Caco-2 (cell line): ENCODE measurements at places on chromosomes 16 and 17.

GRCh38 chr17:10499950-10500349 is 18.4 kb downstream of the MYH1 start:
- no peak for DNase-seq
- no peaks in the 10 kb centered on the region for H3K36me3 ChIP-seq
- H3K27ac ChIP-seq: no peak overlapping the region
- no peaks in the 10 kb centered on the region for H3K4me1 ChIP-seq

DNA sequence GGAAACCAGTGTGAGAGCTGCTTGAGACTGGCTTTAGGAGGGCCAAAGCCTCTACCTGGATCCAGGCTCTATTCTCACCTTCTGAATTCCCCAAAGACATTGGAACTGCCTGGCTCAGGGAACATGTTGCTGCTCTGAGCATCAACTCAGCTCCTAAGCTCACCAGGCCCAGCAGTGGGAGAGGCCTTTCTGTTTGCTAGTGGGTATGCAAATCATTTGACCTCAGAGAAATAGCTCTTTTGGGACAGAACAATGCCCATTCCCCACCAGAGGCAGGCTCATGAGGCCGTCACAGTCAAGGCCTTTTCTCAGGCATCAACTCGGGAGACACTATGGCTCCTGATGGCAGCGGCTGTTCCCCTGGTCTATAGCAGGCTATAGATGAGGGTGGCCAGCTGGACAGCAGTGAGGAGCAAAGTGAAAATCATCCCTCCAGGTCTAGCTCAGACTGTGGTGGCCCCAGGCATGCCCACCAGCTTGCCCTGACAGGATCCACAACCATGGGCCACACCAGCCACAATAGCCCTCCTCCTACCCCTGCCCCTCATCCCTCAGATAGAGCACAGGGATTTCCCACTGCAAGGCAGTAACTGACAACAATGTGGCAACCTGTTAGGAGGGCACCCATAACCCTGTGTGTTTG is 30.4 kb upstream of the GFOD2 start:
- DNase-seq: no peak
- no peak overlapping the region for H3K27ac ChIP-seq
- H3K27me3 ChIP-seq: no peaks in the 10 kb centered on the region
- H3K4me1 ChIP-seq: no peaks in the 10 kb centered on the region

DNA sequence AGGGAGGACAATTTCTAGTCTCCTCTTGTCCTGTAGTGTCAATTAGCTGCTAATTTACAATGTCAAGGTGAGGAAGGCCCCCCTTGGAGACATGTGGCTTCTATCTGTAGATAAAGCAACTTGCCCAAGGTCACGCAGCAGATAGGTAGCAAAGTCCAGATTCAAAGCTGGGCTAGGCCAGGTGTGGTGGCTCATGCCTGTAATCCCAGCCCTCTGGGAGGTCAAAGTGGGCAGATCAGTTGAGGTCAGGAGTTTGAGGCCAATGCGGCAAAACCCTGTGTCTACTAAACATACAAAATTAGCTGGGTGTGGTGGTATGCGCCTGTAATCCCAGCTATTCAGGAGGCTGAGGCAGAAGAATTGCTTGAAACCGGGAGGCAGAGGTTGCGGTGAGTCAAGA is 11.1 kb downstream of the TRPV3 start:
- H3K36me3 ChIP-seq: no peaks in the 10 kb centered on the region
- no peak overlapping the region for H3K4me3 ChIP-seq
- H3K4me1 ChIP-seq: peaks cover 7% of the 10 kb centered on the region; the same call in 1 of the 2 replicates
- DNase-seq: no peak

DNA sequence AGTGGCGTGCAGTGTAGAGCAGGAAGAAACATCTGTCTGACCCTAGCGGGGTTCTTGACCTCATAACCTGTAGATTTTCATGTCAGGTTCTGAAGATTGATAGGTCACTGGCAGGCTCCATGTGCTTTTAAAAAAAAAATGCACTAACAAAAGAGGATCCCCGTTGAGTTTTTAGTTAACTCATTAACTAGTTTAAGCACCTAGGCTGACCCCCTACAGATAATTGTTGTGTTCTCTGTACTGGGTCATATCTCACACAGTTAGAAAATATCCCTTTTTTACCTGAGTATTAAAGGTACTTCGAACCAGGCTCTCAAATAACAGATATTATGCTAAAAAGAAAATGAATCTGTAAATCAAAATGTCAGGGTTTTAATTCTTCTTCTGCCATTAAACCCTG is 676.6 kb downstream of the CDH11 start:
- H3K4me3 ChIP-seq: no peak overlapping the region
- H3K27ac ChIP-seq: no peak overlapping the region
- H3K27me3 ChIP-seq: no peaks in the 10 kb centered on the region
- no peaks in the 10 kb centered on the region for H3K36me3 ChIP-seq

DNA sequence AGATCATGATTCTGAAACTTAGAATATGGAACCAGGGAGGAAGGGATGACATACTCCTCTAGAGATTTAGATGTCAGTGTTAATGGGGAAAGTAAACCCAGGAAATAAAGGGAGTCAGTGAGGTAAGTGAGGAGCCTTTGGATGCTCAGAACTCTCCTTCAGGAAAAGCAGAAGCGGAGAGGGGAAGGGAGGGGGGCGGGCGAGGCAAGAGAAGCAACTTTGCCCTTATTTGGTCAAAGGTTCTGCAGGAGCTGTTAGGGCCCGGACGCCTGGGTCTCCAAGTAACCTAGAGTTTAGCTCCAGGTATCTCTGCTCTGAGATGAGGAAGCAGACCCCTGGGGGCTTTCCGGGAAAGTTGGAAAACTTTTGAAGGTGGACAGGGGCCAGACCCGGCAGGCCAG is 1.3 kb downstream of the PFN1 start:
- H3K27ac ChIP-seq: peak overlapping the region; percentile 87
- DNase-seq: no peak
- H3K27me3 ChIP-seq: no peaks in the 10 kb centered on the region
- no peaks in the 10 kb centered on the region; the same call in 1 of the 2 replicates for H3K36me3 ChIP-seq

GRCh38 chr17:10754109-10754508 is 24.3 kb upstream of the TMEM220 start:
- H3K4me1 ChIP-seq: 0 out of 2 replicates have a peak, but pooled peaks cover 6% of the 10 kb centered on the region
- peak; percentile 41 for DNase-seq

GRCh38 chr16:8511464-8511863 is 78.8 kb downstream of the TMEM114 start:
- H3K27me3 ChIP-seq: no peaks in the 10 kb centered on the region
- H3K36me3 ChIP-seq: no peaks in the 10 kb centered on the region
- H3K27ac ChIP-seq: no peak overlapping the region
- H3K4me1 ChIP-seq: no peaks in the 10 kb centered on the region
- no peak overlapping the region for H3K4me3 ChIP-seq
- DNase-seq: no peak

- no peaks in the 10 kb centered on the region for H3K36me3 ChIP-seq
- no peaks in the 10 kb centered on the region for H3K27me3 ChIP-seq
- no peak overlapping the region for H3K27ac ChIP-seq
Observed at GRCh38 chr17:80709090-80709695, 164.6 kb downstream of the RPTOR start.

DNA sequence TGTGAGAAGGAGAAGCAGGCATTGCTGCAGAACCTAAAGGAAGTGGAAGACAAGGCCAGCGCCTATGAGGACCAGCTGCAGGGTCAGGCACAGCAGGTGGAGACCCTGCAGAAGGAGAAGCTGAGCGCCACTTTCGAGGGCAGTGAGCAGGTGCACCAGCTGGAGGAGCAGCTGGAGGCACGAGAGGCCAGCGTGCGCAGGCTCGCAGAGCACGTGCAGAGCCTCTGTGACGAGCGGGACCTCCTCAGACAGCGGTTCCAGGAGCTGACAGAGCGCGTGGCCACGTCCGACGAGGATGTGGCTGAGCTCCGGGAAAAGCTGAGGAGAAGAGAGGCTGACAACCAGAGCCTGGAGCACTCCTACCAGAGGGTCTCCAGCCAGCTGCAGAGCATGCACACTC is 41.5 kb downstream of the PLD6 start:
- no peaks in the 10 kb centered on the region for H3K4me1 ChIP-seq
- H3K27ac ChIP-seq: peak overlapping the region; percentile 23
- no peak overlapping the region for H3K4me3 ChIP-seq
- no peak for DNase-seq

DNA sequence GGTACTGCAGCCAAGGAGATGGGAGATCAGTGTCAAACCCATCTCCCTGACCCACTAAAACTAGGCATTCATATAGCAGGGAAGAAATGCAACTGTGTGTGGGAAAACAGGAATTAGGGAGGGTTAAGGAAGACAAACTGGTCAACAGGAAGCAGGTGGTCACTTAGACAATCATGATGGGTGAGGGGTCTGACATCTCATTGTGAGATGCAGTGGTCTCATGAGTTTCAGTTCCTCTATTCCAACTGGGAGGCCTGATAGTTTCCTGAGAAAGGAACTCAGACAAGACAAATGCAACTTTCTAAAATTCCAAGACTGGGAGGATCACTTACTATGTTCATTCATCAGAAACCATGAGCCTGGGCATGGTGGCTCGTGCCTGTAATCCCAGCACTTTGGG is 361.4 kb upstream of the C16orf82 start:
- H3K27ac ChIP-seq: no peak overlapping the region
- DNase-seq: no peak
- no peak overlapping the region for H3K4me3 ChIP-seq
- no peaks in the 10 kb centered on the region for H3K4me1 ChIP-seq

- H3K27me3 ChIP-seq: no peaks in the 10 kb centered on the region
- H3K4me3 ChIP-seq: no peak overlapping the region
- no peaks in the 10 kb centered on the region for H3K36me3 ChIP-seq
- H3K27ac ChIP-seq: peak overlapping the region; percentile 32
- no peak for DNase-seq
- 0 out of 2 replicates have a peak, but pooled peaks cover 4% of the 10 kb centered on the region for H3K4me1 ChIP-seq
Observed at GRCh38 chr16:27237219-27238015, 31.2 kb downstream of the NSMCE1 start.

- no peaks in the 10 kb centered on the region for H3K27me3 ChIP-seq
- no peaks in the 10 kb centered on the region for H3K36me3 ChIP-seq
- H3K4me3 ChIP-seq: no peak overlapping the region
Observed at GRCh38 chr17:39954876-39955275, 7.9 kb upstream of the GSDMA start.

DNA sequence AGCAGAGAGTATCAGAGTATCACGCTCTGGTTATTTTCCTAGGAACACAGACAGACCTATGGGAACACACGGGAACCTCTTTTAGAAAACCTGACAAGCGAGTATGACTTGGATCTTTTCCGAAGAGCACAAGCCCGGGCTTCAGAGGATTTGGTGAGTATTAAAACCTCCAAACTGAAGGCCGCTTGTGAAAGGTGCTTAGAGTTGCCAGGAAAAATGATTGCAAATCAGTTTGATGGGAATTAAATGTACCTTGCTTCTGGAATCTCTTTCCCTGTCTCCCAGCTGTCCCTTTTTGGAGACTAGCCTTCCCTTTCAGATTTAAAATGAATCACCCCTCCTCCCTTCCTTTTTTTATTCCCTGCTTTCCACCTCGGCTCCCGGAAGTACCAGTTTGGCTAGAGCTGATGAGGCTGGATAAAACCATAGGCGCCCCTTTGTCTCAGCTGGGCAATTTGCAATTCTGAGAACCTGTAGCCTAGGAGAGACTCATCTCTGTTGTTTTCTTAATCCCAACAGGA is 27.3 kb downstream of the KAT7 start:
- peaks cover 14% of the 10 kb centered on the region; the same call in 1 of the 2 replicates for H3K36me3 ChIP-seq
- H3K4me1 ChIP-seq: no peaks in the 10 kb centered on the region
- no peaks in the 10 kb centered on the region for H3K27me3 ChIP-seq
- no peak for DNase-seq
- H3K4me3 ChIP-seq: no peak overlapping the region

- DNase-seq: peak; percentile 84
- no peak overlapping the region for H3K4me3 ChIP-seq
- no peaks in the 10 kb centered on the region for H3K36me3 ChIP-seq
- peak overlapping the region; percentile 67 for H3K27ac ChIP-seq
- H3K4me1 ChIP-seq: peaks cover 47% of the 10 kb centered on the region
- H3K27me3 ChIP-seq: no peaks in the 10 kb centered on the region
Observed at GRCh38 chr17:35969558-35970380, 11.5 kb downstream of the CCL16 start.

DNA sequence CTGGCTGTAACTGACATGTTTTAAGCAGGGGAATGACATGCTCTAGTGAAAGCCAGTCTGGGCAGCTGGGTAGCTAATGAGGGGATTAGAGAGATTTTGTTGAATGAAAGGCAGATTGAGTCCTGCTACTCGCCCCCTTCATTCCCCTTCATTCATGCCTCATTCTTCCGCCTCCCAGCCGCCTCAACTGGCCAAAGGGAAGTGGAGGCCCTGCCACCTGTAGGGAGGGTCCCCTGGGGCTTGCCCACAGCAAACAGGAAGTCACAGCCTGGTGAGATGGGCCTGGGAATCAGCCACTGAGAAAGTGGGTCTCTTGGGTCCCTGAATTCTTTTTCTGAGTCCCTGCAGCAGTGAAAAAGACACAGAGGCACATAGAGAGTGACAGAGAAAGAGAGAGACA is 1.1 kb upstream of the CD19 start:
- DNase-seq: no peak
- no peaks in the 10 kb centered on the region for H3K4me1 ChIP-seq
- H3K4me3 ChIP-seq: no peak overlapping the region
- no peaks in the 10 kb centered on the region for H3K27me3 ChIP-seq

GRCh38 chr16:2350500-2350899 is 10.0 kb upstream of the ABCA3 start:
- H3K27ac ChIP-seq: no peak overlapping the region
- H3K4me3 ChIP-seq: no peak overlapping the region
- no peaks in the 10 kb centered on the region for H3K27me3 ChIP-seq
- H3K4me1 ChIP-seq: no peaks in the 10 kb centered on the region
- no peaks in the 10 kb centered on the region for H3K36me3 ChIP-seq
- DNase-seq: no peak

DNA sequence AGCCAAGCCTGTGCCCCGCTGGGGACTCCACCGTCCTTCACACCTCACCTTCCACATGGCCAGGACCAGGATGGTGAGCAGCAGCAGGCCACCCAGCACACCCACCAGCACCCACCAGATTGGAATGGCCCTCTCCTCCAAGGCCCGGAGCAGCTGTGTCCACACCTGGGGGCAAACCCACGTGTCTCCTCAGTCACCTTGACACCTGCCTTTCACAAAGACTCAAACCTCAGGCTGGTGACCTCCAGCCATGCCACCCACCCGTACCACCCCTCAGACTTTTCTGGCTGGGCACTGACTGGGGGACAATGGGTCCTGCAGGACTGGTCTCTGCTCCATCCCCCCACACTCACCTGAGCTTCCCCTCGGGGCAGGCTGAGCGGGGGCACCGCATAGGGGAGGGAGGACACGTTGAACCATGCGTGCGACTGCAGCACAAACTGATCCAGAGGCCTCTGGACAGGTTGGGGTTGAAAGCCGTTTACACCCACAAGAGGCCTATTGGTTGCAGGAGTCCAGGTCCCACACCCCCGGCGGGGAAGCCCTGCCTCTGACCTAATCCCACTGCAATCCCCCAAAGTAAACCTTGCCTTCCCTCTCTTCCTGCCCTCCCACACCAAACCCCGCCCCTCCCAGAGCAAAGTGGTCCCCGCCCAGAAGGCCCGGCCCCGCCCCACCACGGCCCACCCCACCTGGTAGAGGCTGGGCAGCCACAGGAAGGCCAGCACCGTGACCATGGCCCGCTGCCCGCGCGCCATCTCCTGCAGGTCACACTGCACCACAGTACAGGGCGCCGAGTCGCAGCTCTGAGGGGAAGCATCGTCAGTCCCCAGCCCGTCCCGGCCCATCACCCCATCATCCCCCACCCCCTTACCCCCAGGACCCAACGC is 10.9 kb upstream of the FAM171A2 start:
- no peak for DNase-seq
- H3K4me3 ChIP-seq: no peak overlapping the region
- no peaks in the 10 kb centered on the region for H3K36me3 ChIP-seq
- no peaks in the 10 kb centered on the region for H3K4me1 ChIP-seq
- no peaks in the 10 kb centered on the region for H3K27me3 ChIP-seq
- H3K27ac ChIP-seq: no peak overlapping the region

GRCh38 chr16:24036614-24037013 is 200.8 kb downstream of the PRKCB start:
- H3K27me3 ChIP-seq: no peaks in the 10 kb centered on the region
- H3K4me1 ChIP-seq: no peaks in the 10 kb centered on the region
- no peaks in the 10 kb centered on the region for H3K36me3 ChIP-seq
- H3K27ac ChIP-seq: no peak overlapping the region
